Neural progenitor cell (in vitro differentiated cells): ENCODE measurements at places on chromosomes 3 and 15.
A peak's percentile ranks its signal among the peaks of the same experiment; 100 is the strongest.

GRCh38 chr3:27657871-27658270 is 64.3 kb downstream of the EOMES start:
- DNase-seq, result no peak

- no peak for DNase-seq
Measured at GRCh38 chr15:62647202-62647842, 395.2 kb upstream of the TPM1 start.

GRCh38 chr3:46851364-46852333 is 11.6 kb downstream of the MYL3 start:
- DNase-seq, result no peak

DNA sequence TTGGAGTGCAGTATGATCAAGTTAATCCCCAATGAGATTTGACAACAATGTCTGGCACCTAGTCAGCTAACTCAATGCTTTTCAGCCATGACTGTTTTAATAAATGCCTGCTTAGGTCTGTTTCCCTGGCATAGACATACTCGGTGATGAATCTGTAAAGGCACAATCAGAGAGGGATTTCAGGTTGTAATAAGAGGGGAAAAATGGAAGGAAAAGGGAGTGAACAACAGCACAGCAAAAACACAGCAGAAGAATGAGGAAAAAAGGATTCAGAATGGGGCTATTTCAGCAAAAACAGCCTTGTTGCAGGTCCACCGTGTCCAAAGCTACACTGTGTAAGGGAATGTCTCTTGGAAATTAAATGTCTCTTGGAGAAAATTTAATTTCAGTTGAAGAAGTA is 19.3 kb upstream of the CHD2 start:
- no peak for DNase-seq

DNA sequence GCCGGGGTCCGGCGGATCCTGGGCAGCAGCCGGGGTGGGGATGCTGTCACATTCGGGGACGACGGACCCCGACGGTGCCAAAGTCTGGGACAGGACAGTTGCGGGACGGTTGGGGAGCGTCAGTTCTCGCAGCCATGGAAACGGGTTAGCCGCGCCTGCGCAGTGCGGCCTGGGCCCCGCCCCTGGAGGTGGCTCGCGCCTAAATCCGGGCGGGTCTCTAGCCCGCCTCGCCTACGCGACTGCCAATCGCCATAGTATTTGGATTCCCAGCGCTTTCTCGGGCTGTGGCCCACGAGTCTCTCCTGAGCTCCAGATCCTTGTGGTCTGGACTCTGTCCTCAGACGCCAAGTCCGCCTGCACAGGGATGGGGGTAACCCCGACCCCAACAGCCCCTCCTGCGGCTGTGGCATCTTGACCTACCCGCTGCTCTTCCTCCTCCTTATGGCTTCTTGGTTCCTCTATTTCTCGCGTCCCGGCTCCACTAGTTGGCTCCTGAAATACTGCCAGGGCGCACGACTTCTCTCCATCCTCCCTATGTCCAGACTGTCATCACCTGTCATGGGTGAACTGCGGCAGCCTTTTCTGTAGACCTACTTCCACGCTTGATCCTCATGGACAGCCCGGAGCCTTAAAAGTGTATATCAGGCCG is at the start of gene ZMYND10:
Gene ZMYND10 (minus strand): TSS at position 147 of the 649 bp plus-strand sequence. CDS start 153 bp downstream, outside the sequence.
- peak; percentile 92 for DNase-seq

DNA sequence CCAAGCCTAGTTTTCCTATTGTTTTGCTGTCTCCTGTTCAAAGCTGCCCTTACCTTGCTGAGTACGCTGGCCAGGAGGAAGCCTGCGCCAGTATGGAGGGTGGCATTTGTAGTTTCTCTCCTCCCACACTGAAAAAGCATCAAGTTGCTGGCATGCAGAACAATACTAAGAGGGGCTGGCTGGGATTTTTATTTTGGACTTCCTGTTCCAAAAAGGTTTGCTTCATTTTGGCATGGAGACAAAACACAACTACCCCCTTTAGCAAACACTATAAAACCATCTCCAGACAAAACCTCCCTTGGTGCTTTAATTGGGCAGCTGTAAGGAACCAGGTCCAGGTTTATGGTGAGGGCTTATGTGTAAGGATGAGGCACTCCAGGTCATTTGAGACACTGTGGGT is 457.6 kb downstream of the PDCD6IP start:
- DNase-seq, result no peak

DNA sequence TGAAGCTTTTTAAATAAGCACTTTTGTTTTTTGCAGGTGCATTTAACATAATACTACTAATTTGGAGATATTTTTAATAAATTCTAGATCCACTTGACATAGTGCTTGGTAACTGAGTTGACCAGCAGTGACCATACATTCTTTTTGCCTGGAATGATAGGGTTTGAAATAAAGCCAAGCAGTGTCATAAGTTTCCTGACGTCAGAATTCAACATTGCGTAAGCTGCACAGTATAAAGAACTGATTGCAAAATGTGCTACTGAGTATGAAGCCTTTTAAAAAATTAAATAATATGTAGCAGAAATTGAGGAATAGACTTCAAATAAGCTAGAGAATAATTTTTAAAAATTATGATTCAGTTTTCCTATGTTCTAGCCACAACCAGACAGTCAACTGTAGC is 454.6 kb upstream of the ARPP21 start:
- DNase-seq, result no peak

- DNase-seq, result no peak
Measured at GRCh38 chr3:52743721-52744120, 27.0 kb downstream of the NEK4 start.

- no peak for DNase-seq
Measured at GRCh38 chr3:13544293-13544831, 4.6 kb upstream of the FBLN2 start.

DNA sequence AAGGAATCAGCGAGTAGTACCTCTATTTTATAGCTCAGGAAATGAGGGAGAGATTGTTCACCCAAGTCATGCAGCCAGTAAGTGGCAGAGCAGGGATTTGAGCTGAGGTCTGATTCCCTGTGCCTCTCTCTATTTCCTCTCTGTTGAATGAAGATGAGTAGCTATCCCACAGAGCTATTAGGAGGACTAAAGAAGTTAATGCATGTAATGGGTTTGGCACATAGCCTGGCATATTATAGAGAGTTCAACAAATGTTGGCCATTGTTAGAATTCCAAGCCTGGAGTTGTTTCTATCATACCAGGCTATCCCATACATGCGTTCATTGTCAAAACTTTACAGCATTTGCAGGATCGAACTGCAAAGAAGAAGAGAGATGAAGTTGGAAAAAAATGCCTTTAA is 21.8 kb upstream of the KLHL6 start:
- no peak for DNase-seq

DNA sequence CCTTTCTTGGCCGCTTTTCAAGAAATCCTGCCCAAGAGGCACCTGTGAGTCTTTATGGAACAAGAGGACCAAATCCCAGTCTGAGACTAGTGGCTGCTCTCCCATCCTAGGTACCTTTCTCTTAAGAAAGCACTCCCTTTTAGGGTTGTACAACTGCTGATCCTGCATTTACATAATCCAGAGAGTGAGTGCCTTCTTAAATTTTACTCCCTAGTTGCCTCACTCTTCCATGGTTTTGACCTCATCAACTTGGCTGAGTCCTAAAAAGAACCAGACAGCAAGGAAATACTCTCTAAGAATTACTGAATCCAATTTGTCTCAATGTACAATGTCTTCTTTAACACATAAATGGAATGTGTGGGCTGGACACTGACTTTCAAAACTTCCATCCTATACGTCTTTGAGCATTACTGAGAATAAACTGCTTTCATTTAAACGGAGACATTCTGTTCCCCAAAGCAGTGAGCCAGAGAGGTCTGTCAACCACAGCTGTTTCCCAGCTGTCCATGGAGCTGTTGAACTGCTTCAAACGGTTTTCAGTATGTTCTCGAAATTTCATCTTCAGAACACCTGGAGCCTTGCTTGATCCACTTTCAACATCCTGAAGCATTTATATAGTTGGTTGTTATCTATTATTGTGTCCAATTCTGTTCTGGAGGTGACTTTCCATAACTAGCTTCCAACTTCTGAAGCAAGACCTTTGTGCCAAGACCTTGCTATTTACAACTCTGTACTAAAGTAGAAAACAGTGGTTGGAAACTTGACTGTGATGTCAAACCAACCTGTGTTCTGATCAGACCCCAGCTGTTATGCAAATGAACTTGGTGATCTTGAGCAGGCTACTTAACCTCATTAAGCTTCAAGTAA is 179.1 kb downstream of the SLC9A9 start:
- no peak for DNase-seq

GRCh38 chr3:171309906-171310359 is 150.3 kb downstream of the TNIK start:
- no peak for DNase-seq

DNA sequence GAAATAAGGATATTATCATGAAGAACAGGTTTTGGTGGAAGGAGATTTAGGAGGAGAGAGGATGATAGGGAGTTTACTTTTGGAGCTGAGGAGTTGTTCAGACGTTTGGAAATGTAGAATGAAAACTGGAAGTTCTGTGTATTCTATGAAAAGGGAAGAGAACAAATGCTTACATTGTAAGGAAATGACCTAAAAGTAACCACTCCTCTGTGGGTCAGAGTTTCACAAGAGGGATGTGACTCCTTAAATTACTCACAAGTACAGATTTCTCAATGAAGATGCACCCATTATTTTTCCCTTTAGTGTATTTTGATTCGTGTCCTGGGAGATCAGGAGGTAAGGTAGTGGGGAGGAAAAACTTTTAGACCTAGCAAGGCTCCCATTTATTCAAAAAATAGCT is 4.0 kb downstream of the RNF13 start:
- no peak for DNase-seq

DNA sequence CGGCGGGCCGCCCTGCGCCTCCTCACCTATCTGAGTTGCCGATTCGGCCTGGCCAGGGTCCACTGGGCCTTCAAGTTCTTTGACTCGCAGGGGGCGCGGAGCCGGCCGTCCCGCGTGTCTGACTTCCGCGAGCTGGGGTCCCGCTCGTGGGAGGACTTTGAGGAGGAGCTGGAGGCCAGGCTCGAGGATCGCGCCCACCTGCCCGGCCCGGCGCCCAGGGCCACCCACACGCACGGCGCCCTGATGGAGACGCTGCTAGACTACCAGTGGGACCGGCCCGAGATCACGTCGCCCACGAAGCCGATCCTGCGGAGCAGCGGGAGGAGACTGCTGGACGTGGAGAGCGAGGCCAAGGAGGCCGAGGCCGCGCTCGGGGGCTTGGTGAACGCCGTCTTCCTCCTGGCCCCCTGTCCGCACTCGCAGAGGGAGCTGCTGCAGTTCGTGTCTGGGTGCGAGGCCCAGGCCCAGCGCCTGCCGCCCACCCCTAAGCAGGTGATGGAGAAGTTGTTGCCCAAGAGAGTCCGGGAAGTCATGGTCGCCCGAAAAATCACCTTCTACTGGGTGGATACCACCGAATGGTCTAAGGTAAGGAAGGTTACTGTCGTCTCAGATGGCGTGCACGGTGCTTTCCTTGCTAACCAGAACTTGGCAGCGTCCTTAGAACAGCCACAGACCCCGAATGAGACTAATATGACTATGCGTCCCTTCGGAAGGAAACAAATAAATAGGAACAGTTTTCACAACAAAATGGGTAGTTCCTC is 567 bp downstream of the TICRR start:
- DNase-seq, result peak; percentile 51

DNA sequence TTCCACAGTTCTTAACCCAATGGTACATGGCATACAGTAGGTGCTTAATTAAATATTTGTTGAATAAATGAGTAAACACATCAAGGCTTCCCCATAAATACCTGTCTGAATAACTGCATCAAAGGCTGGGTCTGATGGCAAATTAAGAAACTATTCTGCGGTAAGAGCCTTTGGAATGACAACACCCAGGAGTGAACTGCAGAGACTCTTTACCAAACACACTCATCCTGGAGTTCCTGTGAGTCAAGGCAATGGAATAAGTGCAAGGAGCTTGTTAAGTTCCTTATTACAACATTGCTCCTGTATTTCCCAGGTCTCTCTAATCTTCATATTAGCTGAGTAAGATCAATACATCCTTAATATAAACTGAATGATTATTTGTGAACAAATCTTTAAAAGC is 119.9 kb upstream of the STT3B start:
- DNase-seq, result no peak

DNA sequence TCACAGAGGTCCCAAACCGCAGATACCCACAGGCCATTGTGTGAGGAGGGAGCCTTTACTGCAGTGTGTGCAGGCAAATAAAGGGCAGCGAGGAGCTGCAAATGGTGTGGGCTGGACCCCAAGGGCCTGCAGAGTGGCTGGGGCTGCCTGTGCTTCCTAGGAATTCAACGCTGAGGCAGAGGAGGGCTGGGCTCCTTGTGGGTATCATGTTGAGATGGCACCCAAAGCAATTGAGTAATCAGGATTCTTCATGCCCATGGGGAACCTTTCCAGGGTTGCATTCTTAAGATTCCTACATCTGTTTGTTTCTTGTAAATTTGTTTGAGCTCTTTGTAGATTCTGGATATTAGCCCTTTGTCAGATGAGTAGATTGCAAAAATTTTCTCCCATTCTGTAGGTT is 85.4 kb upstream of the LIPC start:
- DNase-seq, result peak; percentile 23

DNA sequence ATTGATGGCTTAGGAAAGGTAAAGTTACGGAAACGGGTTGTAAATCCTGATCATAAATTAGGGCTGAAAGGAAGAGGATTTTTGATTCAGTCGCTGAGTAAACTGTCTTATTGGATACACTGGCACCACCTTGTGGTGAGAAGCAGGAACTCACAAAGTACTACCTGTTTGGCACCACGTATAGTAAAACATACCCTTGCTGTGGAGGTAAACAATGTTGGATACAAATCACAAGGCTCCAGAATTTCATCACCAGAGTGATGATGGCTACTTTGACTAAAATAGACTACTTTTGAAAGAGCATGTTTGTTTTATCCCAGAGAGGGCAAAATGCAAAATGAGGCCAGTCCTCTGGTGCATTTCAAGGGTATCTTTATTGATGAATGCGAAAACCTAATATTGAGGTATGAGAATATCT is 216.9 kb downstream of the IGSF11 start:
- peak; percentile 82 for DNase-seq

DNA sequence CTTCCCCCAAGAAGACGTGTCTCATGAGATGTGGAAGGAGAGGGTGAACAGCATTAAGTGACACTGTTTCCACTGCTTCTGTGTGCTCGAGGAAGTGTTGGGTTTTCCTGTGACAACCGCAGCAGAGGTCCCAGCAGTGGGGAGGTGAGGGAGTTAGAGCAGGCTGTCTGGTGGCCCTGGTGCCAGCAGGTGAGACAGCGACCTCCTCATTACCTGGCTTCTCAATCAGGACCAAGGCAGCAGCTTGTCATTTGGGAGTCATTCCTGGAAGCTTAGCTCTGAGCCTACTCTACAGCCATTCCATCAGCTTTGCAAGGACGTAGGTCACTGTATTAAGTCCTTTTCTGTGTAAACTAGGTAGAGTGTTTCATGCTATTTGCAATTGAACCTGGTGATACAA is 63.3 kb upstream of the RGMA start:
- no peak for DNase-seq

DNA sequence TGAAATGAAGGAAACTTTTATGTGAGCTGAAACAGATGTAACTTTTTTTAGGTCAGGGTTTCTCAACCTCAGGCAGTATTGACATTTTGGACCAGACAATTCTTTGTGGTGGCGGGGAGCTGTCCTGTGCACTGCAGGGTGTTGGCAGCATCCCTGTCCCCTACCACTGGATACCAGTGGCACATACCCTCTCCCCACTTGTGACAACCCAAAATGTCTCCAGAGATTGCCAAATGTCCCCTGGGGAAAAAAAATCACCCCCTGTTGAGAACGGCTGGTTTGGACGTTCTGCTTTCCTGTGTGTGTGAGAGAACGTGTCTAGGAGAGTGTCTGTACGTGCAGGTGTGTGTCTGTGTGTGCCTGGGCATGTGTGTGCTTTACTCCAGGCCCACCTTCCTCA is 30.7 kb upstream of the GRIP2 start:
- DNase-seq, result no peak
